ENCODE measurements at places on chromosomes 3 and 15. TPM values are rescaled to one million over a fixed set of nuclear protein-coding genes. Genes with fewer than 3 reads are reported as not detected.
A peak's percentile ranks its signal among the peaks of the same experiment; 100 is the strongest.

Gene SNURF
- 27.0 TPM for total RNA-seq

Gene A4GNT
- not detected for total RNA-seq

DNA sequence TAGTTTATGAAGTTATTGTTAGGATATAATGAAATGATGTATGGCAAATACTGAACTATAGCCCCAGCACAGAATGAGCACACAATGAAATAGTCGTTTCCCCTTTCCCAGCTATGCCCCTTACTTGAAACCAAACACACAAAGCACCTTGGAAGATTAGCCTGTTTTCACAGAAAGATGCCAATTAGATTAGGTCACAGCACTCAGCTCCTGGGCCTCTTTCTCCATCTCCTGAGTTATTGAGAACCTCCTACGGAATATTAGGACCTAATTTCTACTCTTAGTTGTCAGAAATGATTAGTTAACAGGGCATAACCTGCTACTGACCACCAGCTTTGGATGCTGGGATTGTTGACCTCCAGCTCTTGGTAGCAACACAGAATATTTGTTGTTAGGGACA is 269.4 kb upstream of the ROPN1 start:
- no peaks in the 10 kb centered on the region for H3K27me3 ChIP-seq
- no peak for DNase-seq
- H3K27ac ChIP-seq = peak overlapping the region; percentile 18
- H3K4me3 ChIP-seq = no peak overlapping the region

DNA sequence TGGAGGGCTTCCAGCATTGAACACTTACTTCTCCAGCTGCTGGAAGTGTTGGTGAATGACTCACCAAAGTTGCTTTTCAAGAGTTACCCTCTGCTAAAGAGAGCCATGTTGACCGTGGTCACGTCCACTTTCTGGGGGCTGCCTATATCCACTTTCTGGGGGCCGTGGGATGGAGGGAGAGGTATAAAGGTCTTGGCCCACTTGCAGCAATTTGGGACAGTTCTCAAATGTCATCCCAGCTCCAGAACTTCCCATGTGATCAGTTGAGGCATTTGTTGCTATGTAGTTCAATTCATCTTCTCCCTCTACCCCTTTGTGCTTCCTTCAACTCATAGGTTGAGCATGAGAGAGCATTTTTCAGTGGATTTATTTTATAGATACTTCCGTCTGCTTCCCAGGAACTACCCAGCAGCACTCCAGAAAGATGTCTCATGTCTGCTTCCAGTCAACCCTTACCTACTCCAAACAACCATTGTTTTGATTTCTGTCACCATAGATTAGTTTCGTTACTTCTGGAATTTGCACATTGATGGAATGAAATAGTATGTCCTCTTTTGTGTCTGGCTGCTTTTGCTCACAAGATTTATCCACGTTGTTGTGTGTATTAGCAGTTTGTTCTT is 130.6 kb downstream of the TCF12 start:
- peaks cover 25% of the 10 kb centered on the region for H3K4me1 ChIP-seq
- H3K27ac ChIP-seq = no peak overlapping the region
- no peak overlapping the region for H3K4me3 ChIP-seq
- H3K36me3 ChIP-seq = no peaks in the 10 kb centered on the region
- no peaks in the 10 kb centered on the region for H3K27me3 ChIP-seq

Gene TMEM40
- 8.0 TPM for total RNA-seq

DNA sequence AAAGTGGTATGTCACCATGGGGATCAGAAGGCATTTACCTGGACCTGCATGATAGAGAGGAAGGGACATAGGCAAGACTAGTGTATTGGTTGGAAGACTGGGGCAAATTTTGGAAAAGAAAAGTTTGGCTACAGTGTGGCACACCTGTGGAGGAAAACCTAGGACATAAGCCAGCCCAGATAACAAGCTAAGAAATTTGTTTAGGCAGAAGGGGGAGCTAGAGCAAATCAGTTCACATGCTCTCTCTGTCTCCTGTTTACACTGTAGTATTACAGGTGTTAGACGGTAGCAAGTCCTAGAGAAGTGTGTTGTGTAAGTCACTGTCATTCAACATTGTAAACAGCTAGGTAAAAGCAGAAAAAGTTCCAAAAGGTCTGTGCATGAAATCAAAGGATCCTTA is 11.9 kb upstream of the ALDH1A2 start:
- H3K27ac ChIP-seq = no peak overlapping the region
- H3K4me1 ChIP-seq = peaks cover 10% of the 10 kb centered on the region
- no peak for DNase-seq

- peaks cover 22% of the 10 kb centered on the region for H3K4me1 ChIP-seq
- H3K27me3 ChIP-seq = no peaks in the 10 kb centered on the region
- DNase-seq = no peak
- H3K4me3 ChIP-seq = peak overlapping the region; percentile 97
- H3K36me3 ChIP-seq = peaks cover 2% of the 10 kb centered on the region
Measured at GRCh38 chr3:196287090-196287439, 461 bp downstream of the PCYT1A start.

Gene MUC4
- total RNA-seq = 0.96 TPM

DNA sequence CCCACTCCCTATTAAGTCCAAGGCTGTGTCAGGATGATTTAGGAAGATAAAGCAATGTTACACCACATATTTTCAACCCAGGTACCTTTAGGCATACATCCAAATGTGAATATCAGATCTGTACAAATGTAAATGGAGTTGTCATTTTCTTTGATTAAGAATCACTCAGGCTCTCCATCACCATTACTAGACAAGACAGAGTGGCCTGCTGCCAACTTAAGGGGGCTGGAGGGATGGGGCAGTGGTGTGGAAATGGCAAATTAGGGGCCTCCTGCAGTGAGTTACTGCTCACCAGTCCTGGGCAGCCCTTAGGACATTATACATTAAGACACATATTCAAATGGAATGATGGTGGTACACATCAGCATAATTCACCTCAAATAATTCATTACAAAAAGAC is 211.0 kb downstream of the TNIK start:
- no peak overlapping the region for H3K27ac ChIP-seq
- no peak for DNase-seq
- no peaks in the 10 kb centered on the region for H3K27me3 ChIP-seq
- no peak overlapping the region for H3K4me3 ChIP-seq

DNA sequence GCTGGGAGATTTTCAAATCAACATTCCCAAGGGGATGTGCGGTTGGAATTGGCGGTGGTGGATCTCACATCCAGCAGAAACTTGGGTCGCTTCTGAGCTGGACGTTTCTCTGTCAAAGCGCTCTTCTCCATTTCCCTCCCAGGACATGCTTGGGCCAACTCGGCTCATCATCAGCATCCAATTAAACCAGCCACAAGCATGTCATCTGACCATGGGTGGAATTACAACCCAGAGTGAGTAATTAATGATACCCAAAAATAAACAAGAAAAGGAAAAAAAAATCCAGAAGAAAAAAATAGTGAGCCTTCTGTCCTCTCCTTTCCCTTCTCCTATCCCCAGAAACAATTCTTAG is 111.2 kb downstream of the XXYLT1 start:
- no peak overlapping the region for H3K4me3 ChIP-seq
- peaks cover 42% of the 10 kb centered on the region for H3K4me1 ChIP-seq
- no peaks in the 10 kb centered on the region for H3K36me3 ChIP-seq

Gene PIK3R4
- 27.6 TPM for total RNA-seq

Gene BUB1B
- 38.2 TPM for total RNA-seq

DNA sequence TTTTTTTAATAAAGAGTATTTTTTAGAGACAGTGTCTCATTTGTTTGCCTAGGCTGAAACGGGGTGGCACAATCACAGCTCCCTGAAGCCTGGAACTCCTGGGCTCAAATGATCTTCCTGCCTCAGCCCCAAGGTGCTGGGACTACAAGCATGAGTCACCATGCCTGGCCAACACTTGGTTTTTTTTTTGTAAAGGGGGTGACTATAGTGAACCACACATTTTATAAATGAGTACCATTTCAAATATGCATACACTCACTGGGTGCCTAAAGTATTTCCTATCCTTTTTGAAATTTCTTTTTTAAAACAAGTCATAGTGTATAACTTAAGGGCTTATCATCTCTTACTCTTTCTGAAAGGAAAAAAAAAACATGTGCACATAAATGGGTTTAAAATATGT is 325.2 kb upstream of the MEIS2 start:
- no peaks in the 10 kb centered on the region for H3K36me3 ChIP-seq
- H3K27me3 ChIP-seq = no peaks in the 10 kb centered on the region
- H3K27ac ChIP-seq = no peak overlapping the region
- no peaks in the 10 kb centered on the region for H3K4me1 ChIP-seq
- H3K4me3 ChIP-seq = no peak overlapping the region

- H3K4me1 ChIP-seq = no peaks in the 10 kb centered on the region
- H3K27me3 ChIP-seq = peaks cover 5% of the 10 kb centered on the region
- H3K36me3 ChIP-seq = no peaks in the 10 kb centered on the region
- H3K27ac ChIP-seq = no peak overlapping the region
- DNase-seq = no peak
Measured at GRCh38 chr15:26640601-26641000, 132.3 kb downstream of the GABRB3 start.

GRCh38 chr15:34993412-34993811 is 5.3 kb upstream of the ZNF770 start:
- H3K27ac ChIP-seq = no peak overlapping the region
- H3K4me1 ChIP-seq = peaks cover 11% of the 10 kb centered on the region
- DNase-seq = no peak
- H3K27me3 ChIP-seq = no peaks in the 10 kb centered on the region
- H3K36me3 ChIP-seq = no peaks in the 10 kb centered on the region

DNA sequence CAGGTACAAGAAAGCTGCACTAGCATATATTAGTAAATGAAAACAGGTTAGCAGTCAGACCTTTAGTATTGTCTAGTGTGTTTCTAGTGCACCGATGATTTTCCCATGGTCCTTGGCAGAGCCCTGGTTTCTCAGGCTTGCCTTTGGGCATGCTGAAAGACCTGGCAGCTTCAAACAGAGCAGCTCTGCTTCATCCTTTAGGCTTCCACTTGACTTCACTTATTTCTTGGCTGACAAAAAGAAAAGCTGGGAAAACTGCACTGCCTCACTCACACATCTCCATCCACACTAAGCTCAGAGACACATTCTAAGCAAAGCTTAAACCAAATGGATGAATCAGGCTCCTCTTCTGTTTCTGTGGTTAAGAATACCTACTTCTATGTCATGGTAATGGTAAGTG is 374.8 kb upstream of the PDZRN3 start:
- H3K36me3 ChIP-seq = no peaks in the 10 kb centered on the region
- no peak overlapping the region for H3K27ac ChIP-seq
- peaks cover 5% of the 10 kb centered on the region for H3K4me1 ChIP-seq

- H3K36me3 ChIP-seq = peaks cover under 1% of the 10 kb centered on the region
- peak within 1 kb of the TSS; percentile 81 for H3K4me3 ChIP-seq
- no peaks in the 10 kb centered on the region for H3K27me3 ChIP-seq
- peaks cover 38% of the 10 kb centered on the region for H3K4me1 ChIP-seq
- peak within 1 kb of the TSS; percentile 84 for H3K27ac ChIP-seq
- DNase-seq = peak; percentile 83
Measured at GRCh38 chr15:68229386-68230156, at the start of gene CLN6. Gene CLN6 (minus strand): TSS chr15:68229728. CDS start chr15:68229584, 144 bp downstream.

Gene SLC28A2
- total RNA-seq = not detected

DNA sequence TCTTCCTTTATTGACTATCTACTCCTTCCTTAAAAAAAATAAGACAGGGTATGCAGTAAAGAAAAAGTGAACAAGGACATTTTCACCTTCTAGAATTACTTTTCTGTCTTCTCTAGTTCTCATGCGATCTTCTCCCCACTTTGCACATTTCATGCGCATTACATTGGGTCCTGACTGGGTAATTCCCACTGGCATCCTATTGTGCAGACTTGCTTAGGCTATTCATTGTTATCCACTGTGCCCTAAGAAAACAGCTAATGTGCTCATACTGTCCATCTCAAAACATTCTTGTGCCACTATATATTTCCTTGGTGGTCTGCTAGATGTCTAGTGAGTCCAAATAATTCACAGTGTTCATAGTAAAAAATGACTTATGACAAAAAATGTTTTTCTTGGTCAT is 447.4 kb upstream of the ROBO1 start:
- no peaks in the 10 kb centered on the region for H3K4me1 ChIP-seq
- no peak for DNase-seq
- H3K4me3 ChIP-seq = no peak overlapping the region
- H3K27me3 ChIP-seq = no peaks in the 10 kb centered on the region

Gene MYL3
- 6.8 TPM for total RNA-seq

DNA sequence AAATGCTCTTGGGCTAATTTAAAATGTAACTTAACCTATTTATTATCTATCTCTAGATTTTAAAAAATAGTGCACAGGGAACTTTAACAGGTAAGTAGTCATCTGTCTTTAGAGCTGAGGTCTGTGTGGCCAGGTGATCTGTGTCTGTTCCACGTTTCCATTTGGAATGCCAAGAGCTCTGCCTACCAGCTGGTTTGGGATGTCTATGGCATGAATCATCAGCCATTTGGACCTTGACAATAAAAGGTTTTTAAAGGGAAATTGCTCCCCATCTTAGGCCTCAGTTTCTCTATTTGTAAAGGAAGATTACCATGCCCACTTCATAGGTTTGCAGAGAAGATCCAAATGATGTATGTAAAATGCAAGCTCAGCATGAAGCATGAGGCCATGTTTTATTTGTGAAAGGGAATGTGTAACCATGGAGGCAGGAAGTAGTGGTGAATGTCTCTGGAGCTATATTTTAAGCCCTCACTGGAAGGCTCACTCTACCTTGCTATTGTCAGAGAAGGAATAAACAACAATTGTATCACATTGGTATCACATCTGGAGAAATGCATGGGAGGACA is 548.1 kb upstream of the LMCD1 start:
- no peaks in the 10 kb centered on the region for H3K4me1 ChIP-seq
- DNase-seq = no peak
- H3K27me3 ChIP-seq = no peaks in the 10 kb centered on the region
- no peak overlapping the region for H3K27ac ChIP-seq
- no peaks in the 10 kb centered on the region for H3K36me3 ChIP-seq

DNA sequence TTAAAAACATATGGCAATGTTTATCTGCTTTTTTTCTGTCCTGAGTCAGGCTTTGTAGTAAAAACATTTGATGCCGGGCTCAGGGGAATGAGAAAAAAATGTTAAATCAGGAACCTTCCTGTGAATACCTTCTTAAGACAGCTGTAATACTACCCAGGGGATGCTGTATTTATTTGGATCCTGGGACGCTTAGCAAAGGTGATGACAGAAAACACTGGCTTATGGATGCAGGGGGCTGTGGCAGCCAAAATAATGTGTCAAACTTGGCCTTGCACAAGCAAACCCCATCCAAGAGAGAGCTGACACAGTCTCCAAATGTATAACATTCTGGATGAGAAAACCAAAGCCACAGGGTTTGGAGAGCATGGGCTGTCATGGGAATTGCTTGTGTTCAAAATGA is 438.2 kb upstream of the PROK2 start:
- no peak overlapping the region for H3K4me3 ChIP-seq
- peaks cover 12% of the 10 kb centered on the region for H3K36me3 ChIP-seq

DNA sequence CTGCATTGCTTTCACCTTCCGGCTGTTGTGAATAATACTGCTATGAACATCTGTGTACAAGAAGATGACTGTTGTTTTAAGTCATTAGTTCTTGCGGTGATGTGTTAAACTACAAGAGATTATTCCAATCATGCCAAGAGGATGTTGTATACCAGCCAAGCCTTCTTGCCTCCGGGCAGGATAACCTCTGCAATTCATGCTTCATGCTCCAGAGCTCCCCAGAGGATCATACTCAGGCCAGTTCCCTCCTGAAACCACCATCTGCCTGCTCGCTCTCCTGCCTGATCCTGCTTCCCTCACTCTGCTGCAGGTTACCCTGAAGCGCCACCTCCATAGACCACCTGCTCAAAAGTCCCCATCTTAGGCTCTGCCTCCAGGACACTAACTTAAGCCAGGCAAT is 187.1 kb upstream of the PROK2 start:
- peaks cover 39% of the 10 kb centered on the region for H3K27me3 ChIP-seq
- no peaks in the 10 kb centered on the region for H3K4me1 ChIP-seq
- no peak overlapping the region for H3K27ac ChIP-seq
- no peak overlapping the region for H3K4me3 ChIP-seq

Gene XRN1
- 56.9 TPM for total RNA-seq

- H3K27ac ChIP-seq = no peak overlapping the region
- H3K27me3 ChIP-seq = peaks cover 2% of the 10 kb centered on the region
- peaks cover 23% of the 10 kb centered on the region for H3K4me1 ChIP-seq
- H3K4me3 ChIP-seq = no peak overlapping the region
Measured at GRCh38 chr15:88983861-88984429, 70.8 kb upstream of the MFGE8 start.

Gene GPR149
- not detected for total RNA-seq

Measured in mesothelial cell of epicardium (in vitro differentiated cells).